ENCODE measurements at places on chromosomes 2 and 18.

- no peak for DNase-seq
These were observed 271.9 kb downstream of the LOXHD1 start for GRCh38 chr18:46385124-46385523.

GRCh38 chr18:3874581-3874980 lies 424.6 kb downstream of the TGIF1 start:
- DNase-seq: no peak

DNA sequence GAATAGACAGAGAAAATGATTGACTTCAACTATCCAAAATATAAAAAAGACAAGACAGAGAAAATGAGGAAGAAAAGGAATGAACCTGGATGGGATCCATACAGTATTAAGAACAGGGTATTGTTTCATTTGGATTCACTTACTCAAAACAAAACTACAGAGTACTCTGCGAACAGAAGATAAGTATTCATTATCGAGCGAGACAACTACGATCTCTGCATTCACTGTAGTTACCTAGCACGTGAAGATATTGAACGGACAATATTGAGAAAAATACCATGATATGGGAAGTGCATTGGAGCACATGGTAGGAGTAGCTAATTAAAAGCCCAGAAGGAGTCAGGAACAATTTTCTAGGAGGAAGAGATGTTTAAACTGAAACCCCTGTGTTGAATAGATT lies 1.0 kb upstream of the ORC2 start:
- no peak for DNase-seq

GRCh38 chr2:182324665-182325064 lies 102.2 kb downstream of the PDE1A start:
- DNase-seq: no peak

GRCh38 chr2:189570570-189571031 lies 10.0 kb downstream of the SLC40A1 start:
- no peak for DNase-seq

DNA sequence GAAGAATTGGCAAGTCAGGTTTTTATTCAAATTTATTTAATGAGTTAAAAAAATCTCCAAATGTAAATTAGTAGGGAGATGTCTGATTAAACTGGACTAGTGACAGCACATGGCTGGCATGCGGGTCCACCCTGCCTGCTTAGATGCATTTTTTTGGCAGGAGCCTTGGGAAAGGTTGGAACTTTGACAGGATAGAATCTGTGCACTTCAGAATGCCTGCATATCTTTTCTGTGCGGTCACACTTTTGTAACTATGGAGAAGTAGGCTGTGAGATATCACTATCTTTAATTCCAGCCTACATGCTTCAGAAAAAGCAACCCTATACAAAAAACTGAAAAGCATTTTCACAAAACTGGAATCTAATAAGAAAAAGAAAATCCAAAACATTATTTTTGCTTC lies 317.8 kb downstream of the MBD2 start:
- no peak for DNase-seq

DNA sequence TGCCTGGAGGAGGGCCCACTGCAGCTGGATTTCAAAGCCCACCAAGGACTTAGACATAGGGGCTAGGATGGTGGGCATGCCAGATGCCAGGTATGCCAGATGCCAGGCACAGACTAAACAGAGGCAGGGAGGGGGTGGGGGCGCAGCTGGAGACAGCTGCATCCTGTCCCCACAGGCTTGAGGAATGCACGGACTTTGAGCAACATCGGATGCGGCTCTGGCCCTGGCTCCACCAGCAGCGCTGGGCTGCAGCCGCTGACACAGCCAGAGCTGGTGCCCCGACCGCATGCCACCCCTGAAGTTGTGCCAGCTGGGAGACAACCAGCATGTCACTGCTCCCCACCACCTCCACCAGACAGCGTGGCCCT lies 39.5 kb downstream of the AQP12A start:
- no peak for DNase-seq

GRCh38 chr2:54947136-54947535 lies 103.1 kb downstream of the RTN4 start:
- no peak for DNase-seq

GRCh38 chr2:198471291-198471690 lies 666.9 kb downstream of the PLCL1 start:
- DNase-seq: no peak

DNA sequence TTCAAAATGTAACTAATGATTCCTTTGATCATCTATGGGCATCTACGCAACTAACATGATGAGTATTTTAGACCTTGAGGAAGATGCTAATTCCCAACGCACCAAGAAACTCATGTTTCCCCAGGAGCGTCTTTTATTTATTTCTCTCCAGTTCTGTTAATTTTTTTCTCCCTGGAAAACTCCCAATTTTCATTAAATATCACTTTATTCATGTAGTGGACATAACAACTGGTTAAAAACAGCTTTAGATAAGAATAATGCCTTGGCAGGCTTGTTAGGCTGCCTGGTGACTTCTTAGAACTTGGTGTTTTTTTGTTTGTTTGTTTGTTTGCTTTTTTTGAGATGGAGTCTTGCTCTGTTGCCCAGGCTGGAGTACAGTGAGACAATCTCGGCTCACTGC lies 62.9 kb upstream of the ZFP36L2 start:
- no peak for DNase-seq

DNA sequence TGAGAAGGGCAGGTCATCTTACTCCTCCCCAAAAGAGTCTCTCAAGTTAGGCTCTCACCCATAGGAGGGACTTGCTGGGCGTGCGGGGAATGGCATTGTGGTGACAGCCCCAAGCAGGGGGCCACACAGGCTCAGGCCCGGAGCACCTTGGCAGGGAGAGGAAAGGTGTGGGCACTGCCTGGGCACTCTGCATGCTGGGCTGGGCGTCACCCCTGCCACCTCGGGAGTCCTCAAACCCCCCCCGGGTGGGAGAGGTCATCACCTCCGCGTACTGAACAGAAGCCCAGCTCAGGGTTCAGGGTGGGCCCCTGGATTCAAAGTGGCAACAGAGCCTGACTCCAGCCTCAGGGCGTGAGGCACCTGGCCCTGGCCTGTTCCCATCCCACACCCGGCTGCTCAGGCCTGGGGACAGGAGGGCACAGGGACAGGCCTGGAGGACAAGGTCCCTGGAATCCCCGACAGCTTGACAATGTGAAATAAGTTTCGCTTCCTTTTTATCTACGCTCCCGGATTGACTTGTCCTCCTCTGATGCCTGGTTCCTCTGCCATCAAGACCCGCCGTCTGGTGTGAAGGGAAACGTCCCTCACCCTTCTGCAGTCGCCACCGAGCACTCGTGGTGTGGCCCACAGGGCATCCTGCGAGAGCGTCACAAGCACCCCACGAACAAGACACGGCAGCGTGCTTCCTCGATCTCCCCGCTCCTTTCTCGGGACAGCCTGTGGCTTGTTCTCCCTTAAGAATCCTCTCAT lies 97.8 kb downstream of the HDAC4 start:
- DNase-seq: no peak

- DNase-seq: no peak
These were observed 38.0 kb downstream of the SPTBN1 start for GRCh38 chr2:54494087-54494486.

- DNase-seq: no peak
These were observed 71.1 kb upstream of the MAPRE2 start for GRCh38 chr18:34970106-34970505.

Data from left hindlimb (tissue), 1 donor.